ENCODE measurements at places on chromosomes 16 and 17.
A peak's percentile ranks its signal among the peaks of the same experiment; 100 is the strongest.

DNA sequence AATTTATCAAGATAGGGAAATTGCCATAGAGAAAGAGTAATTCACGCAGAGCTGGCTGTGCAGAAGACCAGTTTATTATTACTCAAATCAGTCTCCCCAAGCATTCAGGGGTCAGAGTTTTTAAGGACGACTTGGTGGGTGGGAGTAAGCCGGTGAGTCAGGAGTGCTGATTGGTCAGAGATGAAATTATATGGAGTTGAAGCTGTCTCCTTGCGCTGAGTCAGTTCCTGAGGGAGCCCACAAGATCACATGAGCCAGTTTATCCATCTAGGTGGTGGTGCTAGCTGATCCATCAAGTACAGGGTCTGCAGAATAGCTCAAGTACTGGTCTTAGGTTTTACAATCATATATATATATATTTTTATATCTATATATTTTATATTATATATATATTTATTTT lies 6.0 kb upstream of the AQP8 start:
- DNase-seq, result no peak

DNA sequence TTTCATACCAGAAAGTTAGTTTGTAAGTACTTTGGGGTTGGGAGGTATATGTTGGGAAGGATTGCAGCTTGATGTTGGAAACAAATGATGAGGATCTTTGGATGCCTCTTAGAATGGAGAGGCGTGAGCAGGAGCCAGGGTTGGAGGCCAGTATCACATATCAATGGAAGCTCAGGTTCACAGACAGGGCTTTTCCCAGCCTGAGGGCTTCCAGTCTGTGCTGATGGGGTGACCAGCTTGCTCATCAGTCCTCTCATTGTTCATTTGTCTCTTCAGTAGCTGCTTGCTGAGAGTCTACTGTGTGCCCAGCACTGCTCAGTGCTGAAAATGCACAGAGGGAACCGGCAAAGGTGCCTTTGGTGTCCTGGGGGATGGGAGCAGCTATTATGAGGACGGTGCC lies 5.8 kb downstream of the DNAAF1 start:
- DNase-seq, result no peak

DNA sequence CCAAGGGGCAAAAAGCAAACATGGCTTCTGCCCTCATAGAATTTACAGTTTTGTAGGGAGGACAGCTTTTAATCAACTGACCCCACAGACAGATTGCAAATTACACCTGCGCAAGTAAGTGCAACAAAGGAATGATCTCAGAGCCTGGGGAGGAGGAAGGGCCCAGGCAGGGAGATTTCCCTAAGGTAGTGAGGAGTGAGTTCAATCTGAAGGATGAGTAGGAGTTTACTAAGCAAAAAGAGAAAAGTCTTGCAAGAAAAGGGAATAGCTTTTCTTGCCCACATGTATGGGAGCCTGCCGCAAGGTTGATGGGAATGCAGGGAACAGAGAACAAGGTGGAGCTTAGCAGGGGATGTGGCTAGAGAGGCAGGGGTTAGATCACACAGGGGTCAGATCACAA lies 1.6 kb upstream of the SOCS7 start:
- no peak for DNase-seq

GRCh38 chr16:15510992-15511391 lies 76.6 kb downstream of the BMERB1 start:
- no peak for DNase-seq

DNA sequence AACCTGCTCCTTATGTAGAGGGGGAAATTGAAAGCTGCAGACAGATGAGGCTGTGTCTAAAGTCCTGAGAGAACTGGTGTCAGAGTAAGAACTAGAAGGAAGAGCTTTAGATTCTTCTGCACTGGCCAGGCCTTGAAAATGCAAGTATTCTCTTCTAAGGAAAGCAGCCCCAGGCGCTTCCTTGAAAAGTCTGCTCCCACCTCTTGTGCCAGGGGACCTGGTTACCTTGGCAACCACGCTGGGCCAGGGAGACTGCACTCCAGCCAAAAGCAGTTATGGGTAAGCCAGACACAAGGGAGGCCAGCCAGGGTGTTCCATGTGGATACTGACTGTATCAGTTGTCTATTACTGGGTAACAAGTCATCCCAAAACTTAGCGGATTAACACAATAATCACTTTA lies 228.6 kb upstream of the SDK2 start:
- DNase-seq, result no peak

GRCh38 chr17:80951121-80952090 lies 40.2 kb upstream of the CHMP6 start:
- no peak for DNase-seq

- DNase-seq, result no peak
Measured at GRCh38 chr17:2693561-2694380, 17.8 kb downstream of the CLUH start.

GRCh38 chr16:67021321-67021720 lies 7.6 kb upstream of the CBFB start:
- no peak for DNase-seq

DNA sequence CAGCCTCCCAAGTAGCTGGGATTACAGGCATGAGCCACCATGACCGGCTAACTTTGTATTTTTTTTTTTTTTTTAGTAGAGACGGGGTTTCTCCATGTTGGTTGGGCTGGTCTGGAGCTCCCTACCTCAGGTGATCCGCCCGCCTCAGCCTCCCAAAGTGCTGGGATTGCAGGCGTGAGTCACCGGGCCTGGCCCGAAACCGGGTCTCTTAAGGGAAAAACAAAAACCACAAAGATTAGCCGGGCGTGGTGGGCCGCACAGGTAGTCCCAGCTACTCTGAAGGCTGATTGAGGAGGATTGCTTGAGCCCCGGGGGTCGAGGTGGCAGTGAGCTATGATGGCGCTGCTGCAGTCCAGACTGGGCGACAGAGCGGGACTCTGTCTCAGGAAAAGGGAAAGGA lies 19.9 kb upstream of the RBL2 start:
- DNase-seq, result no peak

GRCh38 chr16:4979736-4980660 lies 21.9 kb downstream of the SEC14L5 start:
- DNase-seq, result no peak

- no peak for DNase-seq
Measured at GRCh38 chr16:840561-841454, 40.3 kb upstream of the GNG13 start.

DNA sequence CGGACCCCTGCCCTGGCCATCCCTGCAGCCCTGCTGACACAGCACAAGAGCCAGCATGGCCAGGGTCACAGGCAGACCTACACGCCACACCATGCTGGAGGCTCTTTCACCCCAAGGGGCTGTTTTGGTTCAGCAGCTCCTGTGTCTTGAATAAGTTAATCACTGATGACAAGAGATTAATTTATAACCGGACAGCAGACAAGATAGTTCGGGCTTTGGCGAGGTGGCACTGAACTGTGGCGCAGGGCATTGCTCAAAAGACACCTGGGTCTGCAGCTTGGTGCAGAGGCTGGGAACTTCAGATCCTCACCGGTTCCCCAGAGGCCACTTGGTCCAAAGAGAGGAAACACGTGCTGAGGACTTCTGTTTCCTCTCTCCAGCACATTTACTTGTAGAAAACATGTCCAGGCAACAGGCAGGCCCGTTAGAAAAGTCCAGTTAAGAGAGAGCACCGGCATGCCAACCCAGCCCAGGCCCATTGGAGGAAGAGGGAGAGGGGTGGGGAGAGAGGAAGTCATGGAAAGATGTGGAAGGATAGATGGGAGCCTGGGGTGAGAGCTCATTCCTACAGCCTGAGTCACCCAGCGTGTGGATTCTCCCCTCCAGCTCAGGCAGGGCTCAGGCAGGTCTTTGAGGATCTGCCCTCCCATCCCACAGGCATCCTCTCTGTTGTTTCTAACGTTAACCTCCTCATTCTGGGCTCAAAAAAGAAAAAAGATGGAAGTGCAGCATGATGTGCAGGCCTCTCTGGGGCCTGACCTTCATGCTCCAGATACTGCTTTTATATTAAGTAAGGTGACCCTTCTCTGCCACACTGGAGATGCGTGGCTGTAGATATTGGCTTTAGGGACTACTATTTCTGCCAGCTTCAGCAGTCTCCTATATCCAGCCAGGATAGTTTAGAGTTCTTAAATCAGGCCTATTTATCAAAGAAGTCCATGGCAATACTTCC lies 80.0 kb upstream of the HNF1B start:
- no peak for DNase-seq

DNA sequence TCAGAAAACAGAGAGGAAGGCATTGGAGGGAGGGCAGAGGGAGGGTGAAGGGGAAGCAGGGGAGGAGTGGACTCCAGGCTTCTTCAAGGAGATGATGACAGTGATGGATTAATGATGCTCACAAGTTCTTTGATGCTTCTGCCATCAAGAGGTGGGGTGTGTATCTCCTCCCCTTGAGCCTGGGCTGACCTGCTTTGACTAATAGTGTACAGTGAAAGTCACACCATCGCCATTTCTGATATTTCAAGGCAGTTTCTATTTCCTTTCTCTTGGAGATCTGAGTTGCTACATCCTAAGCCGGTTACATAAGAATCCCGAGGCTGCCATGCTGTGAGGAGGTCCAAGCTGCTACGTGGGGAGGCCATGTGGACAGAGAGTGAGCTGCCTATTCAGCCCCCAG lies 312.5 kb downstream of the MAF start:
- DNase-seq, result no peak

- DNase-seq, result no peak
Measured at GRCh38 chr17:6269478-6269877, 165.4 kb downstream of the AIPL1 start.

GRCh38 chr17:77530591-77530990 lies 389.8 kb downstream of the SEC14L1 start:
- no peak for DNase-seq

DNA sequence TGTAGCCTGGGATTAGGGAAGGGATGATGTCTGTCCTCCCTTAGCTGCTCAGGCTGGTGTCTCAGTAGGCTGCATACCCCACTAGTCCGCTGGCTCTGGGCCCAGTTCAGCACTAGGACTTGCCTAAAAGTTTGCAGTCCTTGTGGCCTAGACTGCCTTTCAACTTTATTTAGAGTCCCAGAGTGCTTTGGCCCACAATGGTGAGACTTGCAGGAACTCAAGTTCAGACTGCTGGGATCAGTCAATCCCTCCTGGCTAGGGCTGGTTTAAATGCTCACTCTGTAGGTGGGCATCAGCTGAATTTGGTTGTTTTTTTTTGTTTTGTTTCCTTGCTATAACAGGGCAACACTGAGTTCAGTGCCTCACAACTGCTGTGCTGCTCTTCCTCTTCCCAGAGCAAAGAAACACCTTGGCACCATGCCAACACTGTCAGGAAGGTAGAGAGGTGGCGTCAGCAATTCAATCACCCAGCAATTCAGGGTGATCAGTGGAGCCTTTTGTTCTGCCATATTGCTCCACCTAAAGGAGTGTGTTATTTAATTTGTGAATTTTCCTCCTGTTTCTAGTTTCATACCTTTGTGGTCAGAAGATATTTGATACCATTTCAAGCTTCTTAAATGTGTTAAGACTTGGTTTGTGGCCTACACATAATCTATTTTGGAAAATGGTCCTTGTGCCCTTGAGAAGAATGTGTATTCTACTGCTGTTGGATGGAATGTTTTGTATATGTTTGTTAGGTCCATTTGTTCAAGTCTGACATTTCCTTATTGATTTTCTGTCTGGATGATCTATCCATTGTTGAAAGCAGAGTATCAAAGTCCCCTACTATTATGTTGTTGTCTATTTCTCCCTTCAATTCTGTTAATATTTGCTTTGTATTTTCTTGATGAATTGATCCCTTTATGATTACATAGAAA lies 284.0 kb upstream of the PMFBP1 start:
- DNase-seq, result no peak

GRCh38 chr16:1298406-1298805 lies 11.0 kb upstream of the UBE2I start:
- no peak for DNase-seq

DNA sequence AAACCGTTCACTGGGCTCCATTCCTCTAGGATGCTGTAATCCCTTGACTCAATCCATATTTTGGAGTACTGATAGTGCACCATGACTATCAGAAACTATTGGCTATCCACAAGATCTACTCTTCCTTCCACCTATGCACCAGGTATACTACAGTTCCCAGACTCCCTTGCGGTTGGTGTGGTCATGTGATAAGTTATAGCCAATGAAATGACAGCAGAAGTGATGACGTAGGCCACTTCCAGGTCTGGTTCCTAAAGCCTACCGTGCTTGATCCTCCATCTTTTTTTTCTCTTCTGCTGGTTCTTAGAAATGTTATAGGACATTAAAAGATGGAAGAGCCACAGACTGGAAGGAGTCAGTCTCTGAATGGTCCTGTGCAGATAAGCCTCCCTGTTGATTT lies 278.8 kb upstream of the C16orf82 start:
- no peak for DNase-seq

DNA sequence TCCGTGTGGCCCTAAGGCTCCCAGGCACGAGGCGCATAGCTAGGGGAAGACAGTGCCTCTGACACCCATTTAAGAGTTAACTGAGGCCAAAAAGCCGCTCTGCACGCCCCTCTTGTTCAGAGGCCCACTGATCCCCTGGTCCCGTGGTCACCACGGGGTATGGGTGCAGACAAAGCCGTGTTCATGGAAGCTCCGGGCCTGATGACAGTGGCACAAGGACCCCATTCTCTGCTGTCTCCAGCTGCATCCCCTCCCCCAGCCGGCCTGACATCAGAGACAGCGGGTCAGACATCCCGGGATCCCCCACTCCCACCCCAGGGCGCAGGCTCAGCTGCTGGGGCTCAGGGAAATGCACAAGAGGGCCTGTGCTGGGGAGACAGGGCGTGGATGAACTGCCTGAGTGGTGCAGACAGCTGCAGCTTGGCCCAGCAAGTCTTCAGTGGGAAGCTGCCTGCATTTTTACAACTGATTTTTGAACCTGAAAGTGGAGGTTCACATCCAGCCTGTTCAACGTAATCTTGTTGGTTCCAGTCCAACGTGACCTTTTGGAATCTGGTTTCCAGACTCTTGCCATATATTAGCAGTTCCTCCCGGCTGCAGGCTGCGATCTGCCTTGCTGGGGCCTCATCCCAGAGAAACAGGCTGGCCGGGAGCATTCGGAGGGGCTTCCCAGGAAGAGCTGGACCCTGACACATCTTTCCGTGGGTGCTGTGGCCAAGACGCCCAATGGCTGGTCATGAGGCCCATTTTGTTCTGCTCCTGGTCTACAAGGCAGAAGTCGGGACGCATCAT lies 9.7 kb upstream of the BAHCC1 start:
- no peak for DNase-seq

DNA sequence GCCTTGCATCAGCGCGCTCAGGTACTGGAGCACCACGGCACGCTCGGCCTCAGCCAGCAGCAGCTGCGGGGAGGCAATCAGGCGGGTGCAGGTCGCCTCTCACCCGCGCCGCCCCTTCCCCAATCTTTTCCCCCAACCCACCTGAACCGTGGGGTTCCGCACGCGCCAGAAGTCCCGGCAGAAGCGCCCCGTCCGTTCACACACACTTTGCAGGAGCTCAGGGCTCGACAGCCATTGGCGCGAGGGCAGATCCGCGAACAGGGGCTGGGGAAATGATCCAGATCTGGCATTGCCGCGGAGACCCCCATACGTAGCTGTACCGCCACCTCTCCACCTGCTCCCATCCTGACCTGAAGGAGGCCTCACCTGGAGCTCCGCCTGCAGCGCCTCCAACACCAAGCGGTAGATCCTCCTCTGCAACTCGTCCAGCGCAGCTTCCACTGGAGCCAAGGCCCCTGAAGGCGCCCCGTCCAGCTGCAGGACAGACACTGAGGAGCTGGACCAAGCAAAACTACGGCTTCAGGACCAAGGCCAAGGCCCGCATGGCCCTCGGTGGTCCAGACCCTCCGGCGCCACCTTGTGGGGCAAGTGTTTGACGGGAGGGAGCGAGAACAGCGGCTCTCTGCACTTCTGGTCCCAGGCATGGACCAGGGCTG lies 1.4 kb upstream of the MATCAP1 start:
- DNase-seq, result peak; percentile 95

Data from esophagus muscularis mucosa (tissue), 4 donors.